ENCODE measurements at places on chromosomes 11 and 22. TPM values are rescaled to one million over a fixed set of nuclear protein-coding genes. Genes with fewer than 3 reads are reported as not detected.

The KCNQ1 gene
- 0.44 TPM for total RNA-seq

The NAV2 gene
- 0.25 TPM for total RNA-seq

The SBF1 gene
- 50.4 TPM for total RNA-seq

The OR5B21 gene
- total RNA-seq, result not detected

The TPH1 gene
- 0.11 TPM for total RNA-seq

The MS4A15 gene
- total RNA-seq, result not detected

The CHADL gene
- not detected for total RNA-seq

The LMNTD2 gene
- 3.9 TPM for total RNA-seq

The NCF4 gene
- total RNA-seq, result 0.56 TPM

The SCUBE2 gene
- not detected for total RNA-seq

The GNG3 gene
- not detected for total RNA-seq

The PDXP gene
- 47.5 TPM for total RNA-seq

The OR52I1 gene
- not detected for total RNA-seq

The CCDC89 gene
- not detected for total RNA-seq

The RAPSN gene
- not detected for total RNA-seq

The OR52N4 gene
- not detected for total RNA-seq

The FAM227A gene
- total RNA-seq, result 1.4 TPM

The DNAJB7 gene
- total RNA-seq, result not detected

The P4HA3 gene
- total RNA-seq, result not detected

The POTEH gene
- not detected for total RNA-seq

The SLC5A1 gene
- not detected for total RNA-seq

The RBMXL2 gene
- total RNA-seq, result 0.24 TPM

The DCDC1 gene
- not detected for total RNA-seq

The OR6A2 gene
- 0.35 TPM for total RNA-seq

The MMP8 gene
- not detected for total RNA-seq

Data from K562 (cell line).